ENCODE measurements at places on chromosomes 13 and 19.

DNA sequence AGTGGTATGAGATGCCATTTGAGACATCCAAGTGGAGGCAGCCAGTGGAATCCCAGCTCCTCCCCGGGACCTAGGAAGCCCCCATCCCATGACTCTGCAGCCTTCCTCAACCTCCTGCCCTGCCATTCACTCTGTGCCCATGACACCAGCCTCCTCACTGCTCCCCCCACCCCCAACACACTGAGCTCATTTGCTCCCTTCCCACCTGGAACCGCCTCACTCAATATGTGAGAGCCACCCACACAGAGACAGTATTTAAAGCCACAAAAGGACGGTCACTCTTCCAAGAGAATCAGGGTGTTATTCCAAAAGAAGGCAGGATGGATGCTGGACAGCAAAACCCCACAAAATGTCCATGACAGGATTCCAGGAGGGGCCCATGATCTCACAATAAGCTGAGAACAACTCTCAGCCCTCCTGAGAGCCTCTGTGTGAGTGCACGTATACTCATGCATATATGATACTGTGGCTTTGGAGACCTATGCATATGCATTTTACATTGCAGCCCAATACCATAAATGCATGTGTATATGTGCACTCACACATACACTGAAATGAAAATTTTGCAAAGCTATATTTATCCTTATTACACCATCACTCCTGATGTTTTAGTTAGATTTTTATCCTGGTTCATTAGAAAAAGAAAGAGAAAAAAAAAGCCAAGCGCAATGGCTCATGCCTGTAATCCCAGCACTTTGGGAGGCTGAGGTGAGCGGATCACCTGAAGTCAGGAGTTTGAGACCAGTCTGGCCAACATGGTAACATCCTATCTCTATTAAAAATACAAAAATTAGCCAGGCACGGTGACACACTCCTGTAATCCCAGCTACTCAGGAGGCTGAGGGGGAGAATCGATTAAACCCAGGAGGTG is 10.8 kb upstream of the RANBP3 start:
- no peak for DNase-seq

GRCh38 chr13:44575741-44576350 is at the start of gene TSC22D1:
TSC22D1 (minus strand) TSS chr13:44576330; CDS start chr13:44576074, 256 bp downstream.
- no peak for DNase-seq

- DNase-seq: no peak
These were observed 13.4 kb upstream of the EEF1AKMT1 start for GRCh38 chr13:20787180-20787579.

DNA sequence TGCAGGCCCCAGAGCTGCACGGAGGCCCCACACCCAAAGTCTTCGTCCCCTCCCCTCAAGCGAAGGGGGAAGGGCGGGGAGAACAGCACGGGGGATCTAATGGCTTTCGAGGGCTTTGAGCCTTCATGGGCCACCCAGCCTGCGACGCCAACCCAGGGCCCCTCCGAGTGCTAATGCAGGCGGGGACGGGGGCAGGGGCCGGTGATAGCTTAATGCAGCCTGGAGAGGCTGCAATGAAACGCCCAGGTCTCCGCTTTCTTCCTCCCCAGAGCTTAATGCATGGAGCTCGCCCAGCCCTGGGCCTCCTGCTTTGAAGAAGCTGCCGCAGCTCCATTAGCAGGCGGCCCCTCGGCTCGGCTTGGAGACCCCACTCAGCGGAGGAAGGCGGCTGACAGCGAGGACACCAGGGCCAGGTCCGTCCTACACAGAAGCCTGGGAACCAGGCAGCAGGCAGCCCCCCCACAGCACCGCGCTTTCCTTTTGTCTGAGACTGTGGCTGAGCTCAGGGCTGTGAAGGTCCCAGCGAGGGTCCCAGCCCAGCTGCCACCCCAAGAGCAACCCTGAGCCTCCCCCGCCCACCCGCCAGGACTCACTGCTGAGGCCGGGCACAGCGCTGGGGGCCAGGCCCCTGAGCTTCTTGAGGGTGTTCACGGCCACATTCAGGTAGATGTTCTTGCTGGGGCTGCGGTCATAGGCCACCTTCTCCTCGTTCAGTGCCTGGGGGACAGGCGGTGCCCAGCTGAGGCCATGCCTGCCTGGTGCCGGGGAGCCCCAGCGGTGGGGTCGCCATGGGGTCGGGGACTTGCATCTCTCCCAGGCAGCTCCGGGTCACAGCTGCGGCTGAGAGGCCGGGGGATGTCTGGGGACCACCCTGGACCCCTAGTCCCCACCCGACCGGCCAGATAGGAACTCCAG is 7.5 kb upstream of the ATP8B3 start:
- DNase-seq: no peak

- no peak for DNase-seq
These were observed at the start of gene KIR2DL4 for GRCh38 chr19:54803410-54803809. KIR2DL4 (plus strand) TSS chr19:54803610; CDS start chr19:54803652, 42 bp downstream.

GRCh38 chr19:50191216-50191615 is 12.2 kb upstream of the MYH14 start:
- no peak for DNase-seq

- no peak for DNase-seq
These were observed 7.0 kb downstream of the PGLYRP1 start for GRCh38 chr19:46015687-46016425.

- no peak for DNase-seq
These were observed 1.3 kb downstream of the SAFB start for GRCh38 chr19:5624018-5624663.

DNA sequence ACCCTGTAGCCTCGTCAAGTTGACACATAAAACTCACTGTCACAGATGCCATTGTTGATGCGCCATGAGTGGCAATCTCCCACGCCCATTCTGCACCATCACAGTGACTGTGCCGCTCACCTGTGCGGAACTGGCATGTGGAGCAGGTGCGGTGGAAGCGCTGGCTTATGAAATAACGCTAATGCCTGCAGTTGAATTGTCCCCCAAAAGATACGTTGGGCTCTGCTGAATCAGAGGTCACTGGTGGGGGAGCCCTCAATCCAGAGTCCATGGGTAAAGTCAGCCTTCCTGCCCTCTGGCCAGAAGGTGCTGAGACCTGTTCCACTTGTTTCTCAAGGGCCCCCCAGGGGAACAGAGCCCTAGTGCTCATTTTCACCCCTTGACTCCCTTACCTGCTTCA is 2.9 kb upstream of the ARHGEF7 start:
- no peak for DNase-seq

DNA sequence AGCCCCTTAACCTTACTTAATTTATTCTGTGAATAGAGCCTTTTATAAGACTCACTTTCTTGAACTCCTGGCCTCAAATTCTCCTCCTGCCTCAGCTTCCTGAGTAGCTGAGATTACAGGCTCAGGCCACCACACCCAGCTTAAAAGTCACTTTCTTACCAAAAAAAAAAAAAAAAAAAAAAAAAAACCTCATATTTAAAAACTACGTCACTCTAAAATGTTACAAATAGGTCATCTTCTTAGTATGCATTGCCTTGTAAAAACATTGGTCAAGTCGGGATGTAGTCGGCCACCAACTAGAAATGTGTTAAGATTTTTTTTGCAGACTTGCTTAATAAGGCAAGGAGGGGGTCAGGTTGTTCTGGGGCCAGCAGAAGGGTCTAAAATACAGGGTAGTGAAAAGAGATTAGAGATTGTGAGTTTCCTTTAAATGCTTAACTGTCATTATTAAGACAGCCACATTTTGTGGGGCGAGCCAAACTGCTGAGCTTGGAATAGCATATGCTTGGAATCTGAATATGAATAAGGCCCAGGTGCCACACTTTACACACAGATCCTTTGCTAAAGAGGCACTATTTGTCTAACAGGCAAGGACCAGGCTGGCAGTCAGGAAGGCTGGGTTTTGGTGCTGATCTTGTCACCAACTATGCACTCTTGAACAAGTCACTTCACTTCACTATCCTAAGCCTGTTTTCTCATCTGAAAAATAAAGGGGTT is 16.5 kb upstream of the IL17D start:
- DNase-seq: no peak
